ENCODE measurements at places on chromosomes 2 and 18. TPM values are rescaled to one million over a fixed set of nuclear protein-coding genes. Genes with fewer than 3 reads are reported as not detected.

The CSRNP3 gene
- 9.7 TPM for polyA plus RNA-seq

The NEUROD1 gene
- polyA plus RNA-seq, result not detected

The LHCGR gene
- polyA plus RNA-seq, result 0.24 TPM

The MSH6 gene
- 116 TPM for polyA plus RNA-seq

The IMPACT gene
- 69.3 TPM for polyA plus RNA-seq

The GPR45 gene
- not detected for polyA plus RNA-seq

The DLX1 gene
- 0.12 TPM for polyA plus RNA-seq

The CNGA3 gene
- polyA plus RNA-seq, result not detected

- no peak for DNase-seq
Measured at GRCh38 chr18:22314420-22314819, 103.3 kb downstream of the CTAGE1 start.

- DNase-seq, result no peak
Measured at GRCh38 chr18:70688286-70688685, 399.4 kb downstream of the SOCS6 start.

- DNase-seq, result no peak
Measured at GRCh38 chr18:46518438-46518837, 138.6 kb downstream of the LOXHD1 start.

DNA sequence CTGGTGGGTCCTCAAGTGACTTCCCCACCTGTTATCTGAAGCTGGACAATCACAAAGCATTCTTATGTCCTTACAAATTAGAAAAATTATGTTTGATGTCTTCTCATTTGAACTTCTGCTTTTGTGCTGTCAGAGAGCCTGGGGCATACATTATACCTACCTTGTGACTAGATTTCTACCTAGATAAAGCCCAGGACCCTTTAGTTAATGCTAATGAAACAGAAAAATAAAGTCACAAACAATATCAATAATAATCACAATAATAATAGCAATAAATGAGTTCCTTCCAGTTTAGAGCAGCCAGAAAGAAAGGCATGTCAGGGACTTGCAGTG lies 456.4 kb downstream of the SETBP1 start:
- DNase-seq, result no peak

- DNase-seq, result no peak
Measured at GRCh38 chr18:29962579-29962978, 1080.0 kb downstream of the DSC3 start.

DNA sequence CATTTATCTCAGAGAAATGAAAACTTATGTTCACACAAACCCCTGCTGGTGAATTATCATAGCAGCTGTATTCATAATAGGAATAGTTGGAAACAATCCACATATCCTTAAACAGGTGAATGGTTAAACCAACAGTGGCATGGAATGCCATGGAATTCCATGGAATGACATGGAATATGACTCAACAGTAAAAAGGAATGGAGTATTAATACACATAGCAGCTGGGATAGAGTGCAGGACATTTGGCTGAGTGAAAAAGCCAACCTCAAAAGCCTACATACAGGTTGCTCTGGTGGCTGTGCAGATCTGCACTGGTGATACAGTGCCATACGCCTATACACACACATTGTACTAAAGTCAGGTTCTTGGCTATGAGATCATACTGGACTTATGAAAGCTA lies 69.5 kb downstream of the FAM168B start:
- DNase-seq, result no peak

DNA sequence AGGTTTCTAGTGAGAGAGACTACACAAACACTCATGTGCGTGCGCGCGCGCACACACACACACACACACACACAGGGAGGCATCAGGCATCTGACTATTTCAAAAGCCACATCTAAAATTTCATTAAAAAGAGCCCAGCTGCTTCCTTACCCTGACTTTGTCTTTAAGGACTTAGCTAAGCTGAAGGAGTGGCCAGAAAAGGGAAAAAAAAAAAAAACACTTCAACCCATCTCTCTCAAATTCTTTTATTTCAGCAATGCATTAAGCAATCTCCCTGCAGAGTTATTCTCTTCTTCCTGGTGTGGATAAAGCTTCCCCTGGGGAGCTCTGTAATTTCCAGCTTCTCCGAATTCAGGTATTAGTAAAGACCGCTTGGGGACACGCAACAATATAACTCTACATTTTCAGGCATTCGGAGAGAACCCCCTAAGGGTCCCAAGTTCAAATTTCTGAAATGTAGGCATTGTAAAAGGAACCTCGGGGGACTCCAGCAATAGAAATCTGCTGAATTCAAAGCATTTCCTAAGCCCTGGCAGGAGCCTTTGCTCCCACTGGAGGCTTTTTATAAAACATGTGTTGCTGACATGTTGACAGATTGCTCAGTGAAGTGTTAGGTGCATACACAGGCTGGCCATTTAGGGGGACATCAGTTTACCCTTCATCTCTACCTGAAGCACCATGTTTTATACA lies 67.0 kb downstream of the ZNF521 start:
- no peak for DNase-seq

DNA sequence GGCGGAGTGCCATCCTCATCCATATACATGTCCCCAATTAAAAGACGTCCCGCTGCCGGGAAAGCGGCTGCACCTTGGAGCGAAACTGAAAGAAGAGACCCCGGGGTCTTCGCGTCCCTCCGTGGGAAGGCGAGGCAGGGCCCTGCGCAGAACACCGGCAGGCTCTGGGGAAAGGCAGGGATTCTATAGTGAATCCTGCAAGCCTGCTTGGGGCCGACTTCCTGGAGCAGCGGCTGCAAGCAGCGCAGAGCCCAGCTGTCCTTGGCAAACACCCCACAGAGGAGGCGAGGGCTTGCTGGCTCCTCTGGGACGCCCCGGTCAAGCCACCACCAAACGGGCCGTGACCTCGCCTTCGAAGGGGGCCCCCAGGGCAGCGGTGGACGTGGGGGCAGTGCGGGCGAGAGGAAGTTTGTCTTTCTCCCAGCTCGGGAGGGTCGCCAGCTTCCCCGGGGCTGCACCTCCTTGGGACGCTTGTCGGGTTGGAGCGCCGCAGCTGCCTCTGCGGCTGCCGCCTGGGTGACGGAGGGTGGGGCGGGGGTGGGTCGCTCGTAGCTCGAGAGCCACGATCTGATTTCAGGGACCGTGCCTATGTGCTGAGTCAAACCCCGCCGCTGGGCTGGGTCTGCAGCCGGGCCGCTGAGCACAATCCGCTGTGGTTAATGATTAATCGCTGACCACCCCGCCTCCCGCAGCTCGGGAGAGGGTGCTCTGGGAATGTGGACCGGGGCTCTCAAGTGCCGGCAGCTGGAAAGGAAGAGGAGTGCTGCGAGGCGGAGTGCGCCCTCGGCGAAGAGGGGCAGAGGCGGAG lies 486 bp upstream of the GPR39 start:
- DNase-seq, result peak; percentile 67

- no peak for DNase-seq
Measured at GRCh38 chr18:6210349-6211173, 204.2 kb downstream of the L3MBTL4 start.

DNA sequence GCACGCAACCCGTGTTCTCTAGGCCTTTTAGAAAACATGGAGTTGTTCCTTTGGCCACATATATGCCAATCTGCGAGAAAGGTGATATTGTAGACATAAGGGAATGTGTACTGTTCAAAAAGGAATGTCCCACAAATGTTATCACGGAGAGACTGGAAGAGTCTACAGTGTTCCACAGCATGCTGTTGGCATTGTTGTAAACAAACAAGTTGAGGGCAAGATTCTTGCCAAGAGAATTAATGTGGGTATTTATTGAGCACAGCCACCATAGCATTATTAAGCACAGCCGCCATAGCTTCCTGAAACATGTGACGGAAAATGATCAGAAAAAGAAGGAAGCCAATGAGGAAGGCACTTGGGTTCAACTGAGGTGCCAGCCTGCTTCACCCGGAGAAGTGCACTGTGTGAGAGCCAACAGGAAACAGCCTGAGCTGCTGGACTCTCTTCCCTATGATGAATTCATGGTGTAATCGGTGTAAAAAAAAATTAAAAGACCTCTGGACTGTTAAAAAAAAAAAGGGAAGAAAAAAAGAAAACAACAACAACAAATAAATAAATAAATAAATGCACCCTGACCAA lies 29.0 kb upstream of the REL start:
- DNase-seq, result no peak

DNA sequence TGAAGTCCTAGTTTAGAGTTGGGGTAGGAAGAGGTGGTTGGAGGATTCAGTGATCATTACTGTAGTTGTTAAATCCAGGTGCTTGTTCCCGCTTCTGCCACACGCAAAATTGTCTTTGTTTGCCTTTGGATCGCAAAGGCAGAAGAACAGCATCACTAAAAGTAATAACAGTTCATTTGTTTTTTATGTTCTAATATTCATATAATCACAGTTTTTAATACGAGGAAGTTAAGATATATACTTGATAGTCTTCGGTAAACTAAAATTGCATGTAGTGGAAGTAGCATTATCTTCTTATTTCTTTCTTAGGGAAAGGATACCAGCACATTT lies 365 bp downstream of the NDUFB3 start:
- DNase-seq, result no peak

- no peak for DNase-seq
Measured at GRCh38 chr2:48717846-48718245, 37.7 kb downstream of the LHCGR start.

- no peak for DNase-seq
Measured at GRCh38 chr2:141501752-141502151, 629.1 kb downstream of the LRP1B start.

- no peak for DNase-seq
Measured at GRCh38 chr18:336713-337112, 68.9 kb upstream of the THOC1 start.

GRCh38 chr18:11887328-11888128 lies 20.6 kb downstream of the MPPE1 start:
- DNase-seq, result no peak

DNA sequence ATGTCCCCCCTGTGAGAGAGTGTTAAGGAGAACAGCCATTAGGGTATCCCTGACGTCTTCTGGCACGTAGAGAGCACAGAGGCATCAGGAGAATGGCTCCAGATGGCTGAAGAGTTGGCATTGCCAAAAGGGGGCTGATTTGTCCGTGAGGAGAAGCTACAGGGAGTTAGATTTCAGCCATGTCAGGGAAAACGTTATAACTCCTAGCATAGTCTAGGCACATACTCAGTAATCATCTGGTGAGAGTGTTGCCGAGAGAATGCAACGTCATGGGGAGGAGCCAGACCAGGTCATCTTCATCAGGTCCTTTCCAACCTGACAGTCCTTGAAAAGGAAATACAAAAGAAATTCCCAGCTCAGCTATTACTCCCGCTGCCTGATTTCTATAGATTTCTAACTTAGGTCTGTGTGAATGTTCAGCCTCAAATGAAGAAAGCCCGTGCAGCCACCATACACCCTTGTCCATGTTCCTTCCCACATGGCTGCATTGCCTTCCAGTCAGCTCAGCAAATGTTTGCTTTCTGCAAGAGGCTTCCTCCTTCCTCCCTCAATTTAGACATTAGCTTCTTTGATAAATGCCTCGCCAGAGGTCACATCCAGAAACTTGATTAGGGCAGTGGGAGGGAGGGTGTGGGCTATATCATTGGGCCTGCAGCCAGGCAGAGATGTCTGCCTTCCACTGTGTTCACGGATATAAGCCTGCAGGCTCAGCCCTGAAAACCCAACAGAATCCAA lies 93.0 kb downstream of the STPG4 start:
- DNase-seq, result no peak

- DNase-seq, result no peak
Measured at GRCh38 chr18:9535430-9535991, 60.2 kb downstream of the RALBP1 start.

DNA sequence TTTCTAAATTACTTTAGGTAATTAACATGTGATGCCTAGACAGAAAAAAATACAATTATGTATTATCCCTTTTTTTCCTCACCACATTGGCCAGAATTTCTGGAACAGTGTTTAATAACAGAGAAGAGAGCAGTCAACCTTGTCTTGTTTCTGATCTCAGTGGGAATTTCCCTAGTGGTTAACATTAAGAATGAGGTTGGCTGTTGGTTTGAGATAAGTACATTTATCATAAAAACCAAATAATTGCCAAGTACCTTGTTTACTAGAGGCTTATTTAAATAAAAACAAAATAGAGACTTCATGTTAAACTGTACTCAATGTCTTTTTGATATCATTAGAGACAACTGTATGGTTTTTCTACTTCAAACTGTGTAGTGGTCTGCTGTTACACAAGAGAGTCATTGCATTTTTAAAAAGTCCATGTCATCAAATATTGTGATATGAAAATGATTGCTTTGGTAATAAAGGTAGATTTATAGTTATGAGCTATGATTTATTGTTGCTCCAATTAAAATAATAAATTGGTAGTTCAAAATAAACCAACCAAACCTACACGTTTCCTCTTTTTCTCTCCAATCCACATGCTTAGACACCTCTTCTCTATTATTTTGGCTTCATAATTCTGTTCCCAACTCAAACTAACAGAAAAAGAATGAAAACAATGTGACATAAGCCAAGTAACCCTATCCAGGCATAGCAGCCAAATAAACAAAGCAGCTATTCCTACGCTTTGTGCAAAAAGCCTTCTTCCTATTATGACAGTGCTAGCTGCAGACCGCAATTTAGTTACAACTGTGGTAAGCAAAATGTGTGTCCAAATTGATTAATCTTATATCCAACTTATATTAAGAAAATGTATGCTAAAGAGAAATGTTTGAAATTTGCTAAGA lies 20.9 kb upstream of the TANK start:
- DNase-seq, result no peak

- DNase-seq, result no peak
Measured at GRCh38 chr2:207511851-207512250, 17.9 kb upstream of the CREB1 start.

GRCh38 chr2:219469186-219469724 lies 29.4 kb upstream of the GMPPA start:
- DNase-seq, result no peak

- DNase-seq, result no peak
Measured at GRCh38 chr2:51013079-51013932, 18.6 kb downstream of the NRXN1 start.

- no peak for DNase-seq
Measured at GRCh38 chr2:28449488-28450395, 46.1 kb upstream of the PLB1 start.

- DNase-seq, result no peak
Measured at GRCh38 chr2:225824748-225825449, 425.4 kb downstream of the NYAP2 start.

GRCh38 chr2:126657148-126657635 lies 1.2 kb downstream of the GYPC start:
- DNase-seq, result no peak

GRCh38 chr2:28002181-28002580 lies 111.7 kb downstream of the BABAM2 start:
- DNase-seq, result no peak

DNA sequence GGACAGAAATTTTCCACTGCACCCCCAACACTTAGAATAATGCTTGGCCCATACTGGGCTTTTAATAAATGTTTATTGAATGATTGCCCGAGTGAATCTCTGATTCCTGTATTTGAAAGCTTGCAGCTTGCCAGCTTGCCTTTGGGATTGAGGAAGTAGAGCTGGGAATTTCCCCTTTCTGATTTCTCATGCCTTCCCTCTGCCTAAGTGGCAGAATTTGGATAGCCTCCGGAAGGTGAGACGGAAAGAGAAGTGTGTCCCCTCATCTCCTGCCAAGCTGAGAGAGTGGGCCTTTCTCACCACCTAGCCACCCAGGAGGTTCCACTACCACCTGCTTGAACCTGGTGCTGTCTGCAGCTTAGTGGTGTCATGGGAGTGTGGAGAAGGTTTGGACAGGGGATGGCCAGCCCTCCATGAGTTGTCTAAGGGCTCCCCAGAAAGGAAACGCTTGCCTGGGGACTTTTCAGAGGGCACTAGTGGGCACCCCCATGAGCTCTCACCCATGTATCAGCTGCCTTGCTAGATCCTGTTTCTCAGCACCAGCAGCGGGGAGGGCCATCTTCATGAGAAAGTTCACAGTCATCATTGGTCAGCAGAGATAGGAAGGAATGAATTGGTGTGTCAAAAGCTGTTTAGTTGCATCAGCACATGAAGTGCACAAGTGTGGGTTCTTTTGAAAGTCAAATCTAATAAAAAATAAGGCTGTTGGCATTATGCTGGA lies 8.6 kb upstream of the NCOA1 start:
- no peak for DNase-seq

All from right renal cortex interstitium (tissue), 3 donors.